Panc1 (cell line): ENCODE measurements at places on chromosomes 11 and 22. TPM values are rescaled to one million over a fixed set of nuclear protein-coding genes. Genes with fewer than 3 reads are reported as not detected.

DNA sequence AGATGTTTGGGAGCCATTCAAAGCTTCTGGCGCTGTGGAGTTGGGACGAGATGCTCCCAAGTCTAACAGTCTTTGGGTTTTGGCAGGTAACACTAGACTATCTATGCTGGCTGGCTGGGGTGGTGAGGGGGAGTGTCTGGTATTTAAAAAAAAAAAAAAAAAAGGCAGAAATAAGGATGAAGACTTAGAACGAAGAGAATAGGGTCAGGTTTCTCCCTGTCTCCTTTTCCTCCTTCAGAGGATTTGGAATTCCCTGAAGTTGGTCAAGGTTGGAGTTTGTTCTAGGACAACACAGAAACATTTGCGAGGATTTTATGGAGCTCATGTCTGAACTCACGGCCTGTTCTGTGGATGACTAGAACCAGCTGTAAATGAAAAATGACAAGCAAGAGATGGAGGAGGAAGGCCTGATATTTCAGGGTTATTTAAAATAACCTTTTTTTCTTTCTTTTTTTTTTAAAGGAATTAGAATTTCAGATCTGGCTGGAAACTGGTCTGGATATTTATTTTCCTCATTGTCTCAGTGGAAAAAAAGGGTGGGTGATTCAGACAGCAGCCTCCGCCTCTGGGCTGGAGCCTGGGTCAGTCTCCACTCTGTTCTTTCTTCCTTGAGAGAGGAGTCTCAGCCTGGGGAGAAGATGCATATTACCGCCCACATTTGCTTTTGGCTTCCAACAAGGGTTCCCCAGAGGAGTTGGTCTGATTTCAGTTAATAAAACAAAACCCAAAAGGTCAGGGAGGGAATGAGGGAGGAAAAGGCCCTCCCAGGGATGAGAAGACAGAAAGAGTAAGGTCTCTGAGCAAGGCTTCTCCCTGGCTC is 80.1 kb downstream of the USP35 start:
- no peak for DNase-seq

DNA sequence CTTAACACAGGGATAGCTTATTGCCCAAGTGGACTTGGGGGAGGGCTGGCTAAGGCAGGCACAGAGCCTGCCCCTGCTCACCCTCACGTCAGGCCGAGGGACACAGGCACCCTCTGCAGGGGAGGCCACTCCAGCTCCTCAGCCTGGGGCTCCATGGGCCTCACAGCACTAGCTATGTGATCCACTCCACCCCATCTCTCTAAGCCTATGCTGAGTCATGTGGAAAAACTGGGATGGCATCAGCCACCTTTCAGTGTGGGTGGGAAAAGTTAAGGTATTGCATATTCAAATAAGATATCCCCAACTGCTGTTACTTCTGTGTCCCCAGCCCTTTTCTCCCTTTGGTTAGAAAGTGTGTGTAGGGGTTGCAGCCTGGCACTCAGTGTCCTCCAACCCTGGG is 22.3 kb downstream of the RANGAP1 start:
- no peak for DNase-seq

GRCh38 chr22:43197271-43197941 is 10.5 kb upstream of the TTLL12 start:
- DNase-seq: no peak

SLC35E4 gene
- 5.5 TPM for total RNA-seq

DNA sequence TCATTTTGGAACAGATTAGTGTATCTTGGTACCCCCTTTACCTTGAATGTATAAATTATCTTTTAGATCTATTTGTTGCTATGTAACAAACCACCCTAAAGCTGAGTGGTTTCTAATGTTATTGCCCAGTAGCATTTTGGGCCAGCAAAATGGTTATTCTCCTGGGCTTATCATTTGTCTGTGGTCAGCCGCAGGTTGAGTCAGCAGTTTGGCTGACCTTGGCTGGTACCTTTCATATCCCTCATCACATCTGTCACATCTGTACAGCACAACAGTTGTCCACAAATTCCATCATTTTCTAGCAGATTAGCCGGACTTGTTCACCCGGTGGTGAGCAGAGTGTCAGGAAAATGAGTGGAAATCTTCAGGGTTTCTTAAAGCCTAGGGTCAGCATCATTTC is 588.5 kb upstream of the ARHGAP42 start:
- DNase-seq: no peak
